Activated CD8-positive, alpha-beta memory T cell treated with anti-CD3 and anti-CD28 coated beads for 48 hours (primary cell): ENCODE measurements at places on chromosomes 3 and 15.

DNA sequence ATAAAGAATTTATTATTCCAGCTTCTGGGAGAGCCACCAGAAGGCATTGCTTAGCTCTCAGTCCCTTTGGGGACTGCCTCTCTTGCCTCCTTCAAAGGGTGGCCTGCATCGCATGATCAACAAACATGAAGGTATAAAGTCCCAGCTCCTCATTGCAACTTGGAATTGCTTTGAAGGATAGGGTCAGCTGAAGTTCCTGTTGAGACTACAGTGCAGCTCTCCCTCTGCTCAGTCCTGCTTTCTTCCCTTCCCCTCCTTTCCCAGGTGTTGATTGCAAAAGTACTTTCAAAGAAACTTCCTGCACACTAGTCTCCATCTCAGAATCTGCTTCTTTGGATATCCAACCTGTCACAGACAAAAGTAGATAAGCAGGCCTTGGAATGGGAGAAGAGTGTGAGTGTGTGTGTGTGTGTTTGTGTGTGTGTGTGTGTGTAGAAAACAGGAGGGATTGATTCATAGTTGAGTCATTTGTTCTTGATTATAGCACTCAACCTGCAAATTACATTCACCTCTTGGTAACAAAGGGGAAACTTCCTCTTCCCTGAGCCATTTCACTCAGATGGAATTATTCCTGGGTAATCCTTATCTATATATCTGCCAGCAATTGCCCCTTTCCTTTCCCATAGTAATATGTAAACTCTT, 13.7 kb downstream of the CCR8 start:
- DNase-seq, result no peak

DNA sequence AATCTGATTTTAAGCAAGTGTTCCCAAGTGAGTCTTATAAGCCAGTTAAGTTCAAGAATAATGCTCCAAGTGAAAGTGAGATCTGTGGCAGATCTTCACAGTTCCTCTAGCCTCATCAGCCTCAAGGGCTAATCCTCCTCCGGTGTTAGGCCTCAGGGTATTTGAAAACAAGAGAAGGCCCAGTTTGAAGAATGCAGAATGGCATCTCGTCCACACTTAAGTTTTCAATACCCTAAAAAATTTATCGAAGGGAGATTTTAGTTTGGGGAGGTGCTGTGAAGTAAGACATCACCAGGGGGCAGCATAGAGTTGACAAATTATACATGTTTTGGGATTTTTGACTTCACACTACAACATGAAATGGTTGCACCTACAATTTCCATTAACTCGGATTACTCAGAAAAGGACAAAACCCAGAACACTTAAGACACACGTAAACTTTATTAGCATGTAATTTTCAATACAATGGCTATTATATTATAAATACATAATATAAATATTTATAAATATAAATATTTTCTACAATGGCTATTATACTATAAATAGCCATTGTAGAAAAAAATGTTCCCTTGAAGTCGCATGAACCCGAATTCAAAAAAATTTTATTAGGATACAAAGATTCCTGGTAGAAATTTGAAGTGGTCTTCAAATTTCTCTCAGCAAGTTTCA, 2.3 kb upstream of the TMEM266 start:
- no peak for DNase-seq

DNA sequence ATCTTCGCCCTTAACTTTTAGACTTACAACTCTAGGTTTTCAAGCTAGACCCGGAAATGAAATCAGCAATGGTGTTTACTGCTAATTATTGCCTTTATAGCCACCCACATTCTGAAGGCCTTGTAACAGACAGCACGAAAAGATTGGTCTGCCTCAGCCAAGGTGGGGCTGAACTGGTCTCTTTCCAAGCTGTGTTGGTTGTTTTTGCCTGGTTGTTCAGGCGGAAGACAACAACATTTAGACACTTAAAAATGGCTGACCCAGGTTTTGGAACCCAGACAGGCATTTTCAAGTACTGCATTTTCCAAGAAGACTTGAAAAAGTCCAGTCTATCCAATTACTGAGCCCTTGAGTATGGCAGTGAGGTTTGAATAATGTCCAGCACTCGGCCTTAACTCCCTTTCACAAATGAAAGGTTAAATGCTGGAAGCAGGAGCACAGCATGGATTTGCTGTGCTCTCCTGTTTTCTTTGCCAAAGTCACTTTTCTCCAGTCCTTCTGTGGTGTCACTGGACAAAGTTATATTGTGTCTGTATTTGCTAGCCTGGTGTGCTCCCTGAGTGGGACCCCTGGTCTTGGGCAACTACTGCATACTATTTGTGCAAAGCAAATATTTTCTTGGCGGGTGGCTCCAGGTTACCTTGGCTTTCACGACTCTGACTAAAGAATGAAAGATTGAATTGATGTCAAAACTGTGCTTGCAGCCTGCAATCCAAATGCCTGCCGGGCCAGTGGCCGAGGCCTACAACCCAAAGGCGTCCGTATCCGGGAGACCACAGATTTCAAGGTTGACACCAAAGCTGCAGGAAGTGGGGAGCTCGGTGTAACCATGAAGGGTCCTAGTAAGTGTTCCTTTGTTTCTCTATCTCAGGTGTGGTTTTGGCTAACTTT, 93.5 kb downstream of the FLNB start:
- no peak for DNase-seq

GRCh38 chr3:116425126-116425525, 20.2 kb downstream of the LSAMP start:
- no peak for DNase-seq

- DNase-seq, result no peak
These were observed 72.9 kb downstream of the CD200 start for GRCh38 chr3:112405845-112406244.

DNA sequence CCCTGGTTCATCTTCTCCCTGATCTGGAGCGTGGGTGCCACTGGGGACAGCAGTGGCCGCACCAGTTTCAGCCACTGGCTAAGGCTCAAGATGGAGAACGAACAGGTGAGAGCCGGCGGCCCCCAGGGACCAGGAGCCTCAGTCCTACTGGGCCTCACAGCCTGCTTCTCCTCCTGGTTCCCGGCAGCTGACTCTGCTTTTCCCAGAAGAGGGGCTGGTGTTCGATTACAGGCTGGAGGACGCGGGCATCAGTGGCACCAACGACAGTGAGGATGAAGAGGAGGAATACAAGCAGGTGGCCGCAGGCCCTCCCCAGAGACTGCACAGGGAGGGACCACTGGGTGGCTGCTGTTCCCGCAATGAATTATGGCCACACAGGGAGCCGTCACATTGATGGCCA, 54.4 kb downstream of the DNAH1 start:
- DNase-seq, result no peak

- DNase-seq, result no peak
These were observed 232.3 kb upstream of the STAC start for GRCh38 chr3:36147934-36148558.

GRCh38 chr15:76336254-76337058, at the start of gene ISL2:
TSS of gene ISL2 (plus strand) at chr15:76336773. CDS start at chr15:76336884, 111 bp downstream.
- no peak for DNase-seq
